Stimulated activated CD4-positive, alpha-beta T cell treated with anti-CD3 and anti-CD28 coated beads, Interleukin-1b, Interleukin-23, amount 100 ng/mL, for 4 hours (primary cell): ENCODE measurements at places on chromosomes 4 and X.
A peak's percentile ranks its signal among the peaks of the same experiment; 100 is the strongest.

DNA sequence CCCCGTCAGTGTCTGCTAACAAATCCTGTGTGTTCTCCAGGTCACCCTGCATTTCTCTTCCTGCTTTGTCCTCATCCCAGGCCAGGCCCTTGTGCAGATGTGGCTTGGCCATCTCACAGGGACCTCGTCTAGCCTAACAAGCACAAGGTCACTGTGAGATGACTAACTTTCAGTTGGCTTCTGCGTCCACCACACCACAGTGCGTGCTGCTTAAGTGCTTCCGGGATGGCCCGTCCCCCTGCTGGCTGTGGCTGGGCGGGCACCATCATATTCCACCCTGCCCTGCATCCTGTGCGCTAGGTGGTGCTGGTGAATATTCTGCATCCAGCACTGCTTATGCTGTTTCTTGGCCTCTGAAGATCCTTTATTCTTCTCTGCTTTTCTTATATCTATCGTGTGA is 33.8 kb downstream of the RBBP7 start:
- DNase-seq, result no peak

- no peak for DNase-seq
Measured at GRCh38 chr4:1164956-1165545, 7.3 kb downstream of the SPON2 start.

DNA sequence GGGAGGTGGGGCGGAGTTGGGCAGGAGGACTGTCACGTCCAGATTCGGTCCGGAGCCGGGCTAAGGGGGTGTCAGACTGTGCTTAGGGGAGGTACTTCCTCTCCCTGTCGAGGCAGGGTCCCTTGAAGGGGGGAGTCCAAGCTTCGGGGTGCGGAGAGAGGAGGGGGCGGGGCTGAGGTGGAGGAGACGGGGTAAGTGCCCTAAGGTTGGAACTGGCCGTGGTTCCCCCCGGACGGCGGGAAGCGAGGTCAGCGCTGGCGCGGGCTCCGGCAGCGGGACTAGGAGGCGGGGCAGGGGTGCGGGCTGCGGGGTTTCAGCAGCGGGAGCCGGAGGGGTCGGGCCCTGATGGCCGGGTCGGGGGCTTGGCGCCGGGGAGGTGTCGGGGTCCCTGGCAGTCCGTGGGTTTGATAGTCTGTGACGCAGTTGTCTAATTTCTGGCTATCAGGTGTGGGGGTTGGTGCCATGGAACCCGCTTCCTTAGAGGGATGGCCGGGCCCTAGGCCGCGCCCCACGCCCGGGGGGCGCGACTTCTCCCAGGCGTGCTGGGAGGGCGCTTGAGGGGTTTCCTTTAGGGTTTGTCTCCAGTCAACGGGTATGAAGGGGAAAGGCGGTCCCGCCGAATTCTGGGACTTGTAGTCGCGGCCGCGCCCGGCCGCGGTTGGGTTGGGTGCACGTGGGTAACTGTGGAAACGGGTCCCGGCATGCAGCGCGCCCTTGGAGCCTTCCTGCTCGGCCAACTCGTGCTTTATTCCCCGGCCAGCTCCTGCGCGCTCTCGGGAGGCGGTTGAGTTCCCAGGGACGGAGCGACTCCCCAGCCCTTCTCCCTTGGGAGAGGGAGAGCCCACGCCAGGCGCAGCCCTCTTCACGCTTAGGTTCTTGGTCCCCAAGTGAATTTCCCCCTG is 1.5 kb downstream of the DCUN1D4 start:
- peak; percentile 74 for DNase-seq

DNA sequence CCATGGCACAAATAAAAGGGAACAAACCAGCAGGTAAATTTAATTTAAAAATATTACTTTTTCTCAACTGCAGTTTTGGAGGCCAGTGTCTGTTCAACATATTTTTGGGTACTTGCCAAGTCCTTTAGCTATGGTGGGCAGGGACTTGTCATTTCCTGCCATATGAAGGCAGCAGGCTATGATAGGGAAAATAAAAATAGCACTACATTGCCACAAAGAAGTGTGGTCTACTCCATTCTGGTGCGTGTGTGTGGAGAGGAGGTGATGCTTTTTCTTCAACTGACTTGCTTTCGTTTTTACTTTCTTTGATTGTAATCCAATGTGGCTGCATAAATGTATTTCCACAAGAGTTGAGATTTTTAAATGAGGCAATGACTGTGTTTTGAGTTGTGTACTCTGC is 17.2 kb downstream of the GPR174 start:
- DNase-seq, result peak; percentile 24

DNA sequence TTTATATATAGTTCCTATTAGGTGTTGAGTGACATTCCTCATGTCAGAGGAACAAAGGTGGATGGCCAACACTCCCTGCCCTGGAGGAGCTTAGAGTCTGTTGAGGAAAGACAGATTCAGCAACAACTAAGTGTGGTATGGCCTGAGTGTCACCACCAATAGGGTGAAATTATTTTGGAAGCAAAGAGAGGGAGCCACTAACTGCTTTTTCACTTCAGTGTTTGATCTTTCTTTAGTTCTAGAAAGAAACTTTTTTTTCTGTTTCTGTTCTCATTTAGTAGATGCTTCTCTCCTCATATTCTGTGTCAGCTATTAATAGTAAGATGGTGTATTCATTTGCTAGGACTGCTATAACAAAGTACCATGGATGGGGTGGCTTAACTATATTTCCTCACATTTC is 81.5 kb downstream of the ARX start:
- DNase-seq, result no peak

DNA sequence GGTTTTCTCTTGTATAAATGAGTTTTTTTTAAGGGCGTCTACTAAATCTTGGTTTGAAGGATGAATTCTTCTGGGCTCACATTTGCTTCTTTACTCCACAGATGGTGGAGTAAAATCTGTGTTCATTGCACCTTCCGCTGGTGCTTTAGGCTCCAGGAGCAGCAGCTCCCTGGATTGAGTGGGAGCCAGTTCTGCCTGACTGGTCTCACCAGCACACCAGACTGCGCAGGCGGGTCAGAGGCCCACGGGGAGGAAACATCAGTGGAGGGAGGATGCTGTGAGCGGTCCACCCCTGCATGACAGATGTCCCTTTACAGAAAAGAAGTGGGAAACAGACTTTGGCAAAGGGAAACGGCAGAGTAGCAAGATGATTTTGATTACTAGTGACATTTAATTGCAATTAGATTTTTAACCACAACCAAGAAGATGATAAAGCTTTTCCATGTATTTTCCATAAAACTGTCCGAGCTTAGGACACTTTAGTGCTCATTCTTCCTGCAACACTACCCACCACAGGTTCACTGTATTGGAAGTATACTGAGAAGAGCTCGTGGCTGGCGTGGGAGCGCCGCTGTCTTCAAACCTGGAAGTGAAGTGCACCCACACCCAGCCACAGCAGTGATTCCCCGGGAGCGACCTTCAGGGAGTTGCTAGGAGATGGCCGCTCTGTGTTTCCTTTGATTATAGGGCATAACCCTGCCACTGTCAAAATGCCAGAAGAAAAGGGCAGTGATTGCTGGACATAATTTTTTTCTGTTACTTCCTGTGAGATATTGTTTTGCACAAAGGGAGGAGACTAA is 95.2 kb downstream of the SORBS2 start:
- DNase-seq, result no peak

DNA sequence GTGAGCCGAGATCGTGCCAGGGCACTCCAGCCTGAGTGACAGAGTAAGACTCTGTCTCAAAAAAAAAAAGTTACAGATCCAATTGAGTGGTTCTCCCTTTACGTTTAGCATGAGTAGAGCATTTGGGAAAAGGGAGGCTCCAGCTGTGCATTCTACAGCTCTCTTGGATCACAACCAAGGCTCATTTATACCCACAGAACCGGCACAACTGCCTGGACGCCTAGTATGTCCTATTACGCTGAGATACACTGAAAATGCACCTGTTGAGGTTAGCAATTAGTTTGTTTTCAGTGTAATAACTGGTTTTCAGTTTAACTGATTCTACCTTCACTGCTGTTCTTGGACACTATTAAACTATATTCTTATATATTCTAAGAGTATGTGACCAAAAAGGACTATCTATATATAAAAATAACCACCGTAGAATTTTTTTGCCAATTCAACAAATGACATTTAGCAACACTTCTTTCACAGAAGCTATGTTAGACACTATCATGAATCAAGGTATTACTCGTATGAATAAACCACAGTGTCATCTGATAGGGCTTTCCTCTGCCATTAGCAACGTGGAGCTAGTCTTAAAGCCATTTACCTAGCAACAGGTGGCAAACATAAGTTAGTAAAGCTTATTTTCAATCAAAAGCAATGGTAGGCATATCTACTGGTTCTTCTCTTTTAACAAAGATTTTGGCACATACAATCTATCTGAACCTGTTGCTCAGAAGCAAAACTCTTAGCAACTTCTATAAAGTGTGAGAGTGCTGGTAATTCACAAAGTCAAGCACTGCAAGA is 3.6 kb downstream of the OTUD4 start:
- no peak for DNase-seq

GRCh38 chr4:113221990-113222389 is 172.5 kb downstream of the ANK2 start:
- no peak for DNase-seq

GRCh38 chrX:68999931-69000330 is 165.3 kb downstream of the PJA1 start:
- no peak for DNase-seq

DNA sequence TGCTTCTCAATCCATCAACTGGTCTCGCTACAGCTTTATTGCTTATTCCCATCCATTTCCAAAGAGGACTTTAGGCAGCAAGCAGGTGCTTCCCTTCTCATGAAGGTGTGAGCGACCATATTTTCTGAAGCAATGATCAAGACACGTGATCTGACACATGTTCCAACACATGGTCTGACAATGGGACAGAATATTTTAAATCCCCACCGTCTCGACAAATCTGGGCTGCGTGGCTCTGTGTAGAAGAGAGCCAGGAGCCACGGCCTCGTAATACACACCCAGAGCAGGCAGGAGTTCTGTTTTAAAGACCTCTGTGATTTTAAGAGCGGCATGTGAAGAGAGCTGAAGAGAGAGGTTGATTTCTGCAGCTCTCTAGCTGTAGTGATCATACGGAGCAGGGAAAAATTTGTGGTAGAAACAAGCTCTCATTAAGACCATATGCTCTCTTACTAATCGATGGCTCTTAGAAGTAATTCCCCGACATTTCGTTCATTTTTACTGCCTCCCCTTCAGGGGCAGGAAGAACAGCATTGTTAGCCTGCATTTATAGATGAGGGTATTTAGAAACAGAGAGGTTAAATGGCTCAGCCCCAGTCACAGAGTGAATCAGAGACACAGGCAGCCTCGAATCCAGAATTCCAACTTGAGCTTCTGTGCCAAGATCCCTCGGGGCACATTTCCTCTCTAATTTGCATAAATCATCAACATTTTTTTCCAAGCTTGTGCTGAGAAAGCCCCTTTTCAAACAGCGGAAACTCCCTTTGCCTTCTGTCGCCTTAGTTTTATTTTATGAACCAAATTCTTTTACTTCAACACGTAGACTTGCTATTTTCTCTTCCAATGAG is 91.0 kb upstream of the BCOR start:
- no peak for DNase-seq

- no peak for DNase-seq
Measured at GRCh38 chrX:41110801-41111625, 25.8 kb downstream of the USP9X start.

DNA sequence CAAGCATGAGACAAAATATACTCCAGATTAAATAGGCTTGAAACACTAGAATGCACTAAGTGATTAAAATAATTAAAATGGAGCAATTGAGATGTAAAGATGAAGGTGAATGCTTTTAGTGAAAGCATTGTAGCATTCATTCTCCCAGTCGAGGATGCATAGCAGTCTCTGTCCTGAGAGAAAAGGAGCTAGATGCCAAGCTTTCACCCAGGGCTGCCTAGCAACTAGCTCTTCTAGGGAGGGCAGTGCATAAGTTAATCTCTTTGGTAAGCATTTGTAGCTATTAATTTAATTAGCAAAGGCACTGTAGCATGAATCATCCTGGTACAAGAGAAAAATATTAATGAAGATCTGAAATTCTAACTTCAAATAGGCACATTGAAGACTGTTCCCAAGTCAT is 1014.8 kb downstream of the C4orf33 start:
- no peak for DNase-seq

- no peak for DNase-seq
Measured at GRCh38 chr4:73948291-73948690, 33.5 kb downstream of the PF4 start.

DNA sequence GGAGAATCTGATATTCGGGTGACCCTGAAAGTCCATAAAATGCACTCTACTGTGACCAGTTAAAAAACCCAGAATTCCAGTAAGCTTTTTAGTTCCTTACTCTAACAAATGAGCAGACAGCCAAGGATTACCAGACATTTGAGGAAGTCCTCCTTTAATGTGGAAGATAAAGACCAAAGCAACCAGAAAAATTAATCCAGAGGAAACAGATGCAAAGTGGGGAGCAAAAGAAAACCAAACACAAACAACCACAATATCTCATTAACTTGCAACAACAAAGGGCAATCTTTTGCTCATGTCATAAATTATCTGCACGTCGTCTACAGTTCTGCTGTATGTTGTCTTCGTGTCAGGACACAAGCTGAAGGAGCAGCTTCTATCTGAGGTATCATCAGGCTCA is 164.4 kb downstream of the PJA1 start:
- no peak for DNase-seq

DNA sequence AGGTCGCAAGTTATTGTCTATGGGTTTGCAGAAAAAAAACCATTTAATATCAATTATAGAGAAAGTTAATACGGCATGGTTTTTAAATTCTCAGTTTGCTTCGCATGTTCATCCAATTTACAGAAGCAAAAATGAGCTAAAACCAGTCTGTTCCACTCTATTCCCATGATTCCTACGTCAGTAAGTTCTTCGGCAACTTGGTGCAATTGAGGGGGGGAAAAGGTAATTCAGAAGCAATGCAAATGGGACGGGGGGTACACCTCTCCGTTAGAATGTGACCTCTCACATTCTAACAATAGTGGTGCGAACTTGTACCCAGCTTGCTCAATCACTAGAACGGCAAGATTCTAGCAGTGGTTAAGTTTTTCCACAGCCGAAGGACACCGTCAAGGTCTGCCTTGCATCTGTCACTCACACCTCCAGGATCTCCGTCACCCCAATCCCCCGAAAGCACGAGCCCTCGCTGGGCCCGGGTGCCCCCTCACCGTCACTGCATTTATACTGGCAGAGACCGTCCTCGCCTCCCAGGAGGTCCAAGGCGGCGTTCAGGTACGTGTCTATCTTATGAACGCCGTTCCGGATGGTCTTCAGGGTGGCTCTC is 653 bp downstream of the PLA2G12A start:
- DNase-seq, result peak; percentile 16

DNA sequence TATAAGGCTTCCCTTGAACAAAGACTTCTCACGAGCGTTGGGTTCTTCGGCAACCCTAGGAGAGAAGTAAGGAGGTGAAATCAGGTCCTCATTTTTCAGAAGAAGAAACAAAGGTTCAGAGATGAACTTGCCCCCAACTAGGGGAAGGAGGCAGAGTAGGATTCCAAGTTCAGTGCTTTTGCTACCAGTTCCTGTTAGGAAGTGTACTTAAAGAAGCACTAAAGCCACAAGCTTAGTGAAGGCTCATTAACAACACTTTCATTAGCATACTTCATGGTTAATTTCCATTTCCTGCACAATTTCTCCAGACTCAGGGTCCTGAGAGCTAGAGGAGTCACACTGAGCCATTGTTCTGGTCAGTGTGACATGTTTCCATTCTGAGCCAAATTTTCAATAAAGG is 52.1 kb downstream of the VSIG4 start:
- no peak for DNase-seq
